ENCODE measurements at places on chromosomes 2 and 18.
A peak's percentile ranks its signal among the peaks of the same experiment; 100 is the strongest.

- DNase-seq: no peak
Measured at GRCh38 chr2:88248280-88248828, 78.2 kb downstream of the THNSL2 start.

- no peak for DNase-seq
Measured at GRCh38 chr2:140998577-140998976, 1132.2 kb downstream of the LRP1B start.

- no peak for DNase-seq
Measured at GRCh38 chr2:179417436-179417949, 152.9 kb upstream of the SESTD1 start.

DNA sequence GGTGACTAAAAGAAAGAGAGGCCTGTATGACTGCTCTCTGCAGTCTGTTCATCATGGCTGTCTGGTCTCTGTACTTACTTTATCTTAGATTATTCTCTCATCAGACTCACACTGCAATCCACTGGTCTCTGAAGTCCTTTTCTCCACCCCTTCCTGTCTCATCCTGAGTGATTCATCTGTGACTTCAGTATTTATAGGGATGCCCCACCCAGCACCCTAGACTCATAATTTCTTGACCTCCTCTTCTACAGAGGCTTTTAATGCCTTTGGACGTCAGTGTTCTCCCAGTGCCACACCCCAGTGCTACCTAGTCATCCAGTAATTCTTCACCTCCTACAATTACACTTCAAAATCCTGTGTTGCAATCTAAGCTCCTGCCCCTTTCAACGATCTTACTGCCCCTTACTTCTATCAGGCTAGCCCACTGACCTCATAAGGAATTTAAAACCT is 14.9 kb upstream of the ITPRID2 start:
- no peak for DNase-seq

- peak; percentile 41 for DNase-seq
Measured at GRCh38 chr2:69017080-69017479, 4.1 kb downstream of the ANTXR1 start.

All from A673 (cell line).